Hippocampal formation (tissue), 2 donors: ENCODE measurements at places on chromosomes 1 and 21.

GRCh38 chr1:217875229-217875628 is 244.1 kb downstream of the SPATA17 start:
- DNase-seq, result no peak

DNA sequence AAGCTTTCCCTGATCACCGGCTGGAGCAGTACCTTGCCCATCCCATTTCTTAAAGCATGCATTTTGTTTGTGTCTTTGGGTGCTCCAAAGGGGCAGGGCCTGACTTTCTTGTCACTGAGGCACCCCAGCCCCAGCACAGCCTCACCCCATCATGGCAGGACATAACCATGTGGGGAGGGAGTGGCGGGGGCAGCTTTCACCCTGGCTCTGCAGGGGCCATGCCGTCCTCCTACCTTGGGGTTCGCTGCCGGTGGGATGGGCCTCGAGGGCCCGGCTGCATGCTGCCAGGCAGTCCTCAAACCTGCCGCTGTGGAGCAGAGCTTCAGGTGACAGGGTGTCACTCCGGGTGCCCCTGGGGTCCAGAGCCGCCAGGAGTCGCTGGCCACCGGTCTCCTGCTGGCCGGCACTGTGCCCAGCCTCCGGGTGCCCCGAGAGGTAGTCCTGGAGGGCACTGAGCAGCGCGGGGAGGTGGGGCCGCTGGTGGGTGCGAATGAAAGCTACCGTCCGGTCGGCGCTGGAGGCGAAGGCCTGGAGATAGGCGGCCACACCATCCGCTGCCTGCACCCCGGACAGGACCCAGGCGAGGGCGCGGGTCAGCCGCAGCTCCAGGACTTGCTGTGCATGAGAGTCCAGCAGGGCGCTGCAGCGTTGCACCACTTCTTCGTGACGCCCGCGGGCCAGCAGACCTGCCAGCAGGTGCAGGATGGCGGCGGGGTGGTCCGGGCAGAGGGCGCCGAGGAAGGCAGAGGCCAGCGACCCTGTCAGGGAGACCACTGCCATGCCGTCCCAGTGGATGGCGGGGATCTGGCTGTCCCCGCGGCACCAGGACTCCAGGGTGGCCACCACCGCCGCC is 1.5 kb downstream of the TTC34 start:
- no peak for DNase-seq

DNA sequence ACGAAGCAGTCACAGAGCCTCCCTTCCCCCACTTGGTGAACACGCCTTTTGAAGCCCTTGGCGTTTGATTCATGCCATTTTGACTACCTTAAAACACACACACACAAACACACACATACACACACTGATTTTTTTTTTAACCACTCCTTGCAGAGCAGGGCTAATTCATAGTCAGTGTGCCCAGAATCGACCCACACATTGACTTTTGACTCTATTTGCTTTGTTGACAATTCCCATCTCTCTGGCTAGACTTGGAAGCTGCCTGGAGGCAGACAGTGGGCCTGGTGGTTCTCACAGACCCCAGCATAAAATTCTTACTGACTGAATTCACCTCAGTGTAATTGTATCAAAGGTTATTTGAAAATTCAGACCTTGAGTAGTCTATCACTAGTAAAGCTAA is 30.3 kb downstream of the CAPN8 start:
- no peak for DNase-seq

DNA sequence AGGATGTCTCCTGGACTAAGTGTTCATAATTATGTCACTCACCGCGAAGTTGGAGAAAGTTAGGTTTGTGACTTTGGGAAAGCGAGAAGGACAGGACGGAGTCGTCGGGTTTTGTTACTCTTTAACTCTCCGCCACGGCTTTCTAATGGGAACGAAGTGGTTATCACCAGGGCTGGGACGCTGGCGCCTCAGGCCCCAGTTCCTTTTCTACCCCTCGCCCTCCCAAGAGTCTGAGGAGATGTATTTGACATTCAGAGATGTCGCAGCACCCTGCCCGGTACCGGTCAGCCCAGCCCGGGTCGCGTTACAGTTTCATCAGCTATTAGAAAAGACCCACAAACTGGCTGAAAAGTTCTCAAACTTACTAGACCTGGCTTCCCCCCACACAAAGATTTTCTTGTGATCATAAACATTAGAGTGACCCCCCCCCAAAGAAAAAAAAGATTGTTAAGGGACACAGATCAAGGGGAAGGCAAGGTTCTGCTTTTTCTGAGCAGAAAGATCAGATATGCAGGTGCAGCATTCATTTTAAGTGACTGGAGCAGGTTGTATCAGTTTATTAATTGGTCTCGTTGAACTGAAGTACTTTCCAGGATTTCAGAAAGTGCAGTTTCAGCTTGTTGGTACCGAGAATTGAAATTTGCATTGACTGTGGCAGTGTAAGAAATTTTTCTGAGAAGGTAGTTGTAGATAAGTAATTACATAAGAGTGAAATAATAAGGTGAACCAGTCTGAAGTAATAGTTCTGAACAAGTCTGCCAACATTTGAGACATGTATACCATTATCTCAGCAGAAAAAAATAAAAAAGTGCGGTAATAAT is 859 bp upstream of the ZBTB18 start:
- no peak for DNase-seq

GRCh38 chr1:238223076-238223640 is 332.4 kb upstream of the ZP4 start:
- DNase-seq, result no peak

DNA sequence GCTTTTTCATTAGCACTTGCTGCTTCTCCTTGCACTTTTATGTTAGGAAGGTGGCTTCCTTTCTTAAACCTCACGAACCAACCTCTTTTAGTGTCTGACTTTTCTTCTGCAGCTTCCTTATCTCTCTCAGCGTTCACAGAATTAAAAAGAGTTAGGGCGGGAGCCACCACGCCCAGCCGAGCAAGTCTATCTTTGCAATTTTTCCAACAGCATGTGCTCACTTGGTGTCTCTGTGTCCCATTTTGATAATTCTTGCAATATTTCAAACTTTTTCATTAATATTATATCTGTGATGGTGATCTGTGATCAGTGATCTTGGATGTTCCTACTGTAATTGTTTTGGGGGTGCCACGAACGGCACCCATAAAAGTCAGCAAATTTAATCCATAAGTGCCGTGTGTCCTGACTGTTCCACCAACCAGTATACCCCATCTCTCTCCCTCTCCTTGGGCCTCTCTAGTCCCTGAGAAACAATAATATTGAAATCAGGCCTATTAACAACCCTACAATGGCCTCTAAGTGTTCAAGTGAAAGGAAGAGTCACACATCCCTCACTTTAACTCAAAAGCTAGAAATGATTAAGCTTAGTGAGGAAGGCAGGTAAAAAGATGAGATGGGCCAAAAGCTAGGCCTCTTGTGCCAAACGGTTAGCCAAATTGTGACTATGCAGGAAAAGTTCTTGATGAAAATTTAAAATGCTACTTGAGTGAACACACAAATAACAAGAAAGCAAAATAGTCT is 15.9 kb upstream of the ITPKB start:
- DNase-seq, result no peak

DNA sequence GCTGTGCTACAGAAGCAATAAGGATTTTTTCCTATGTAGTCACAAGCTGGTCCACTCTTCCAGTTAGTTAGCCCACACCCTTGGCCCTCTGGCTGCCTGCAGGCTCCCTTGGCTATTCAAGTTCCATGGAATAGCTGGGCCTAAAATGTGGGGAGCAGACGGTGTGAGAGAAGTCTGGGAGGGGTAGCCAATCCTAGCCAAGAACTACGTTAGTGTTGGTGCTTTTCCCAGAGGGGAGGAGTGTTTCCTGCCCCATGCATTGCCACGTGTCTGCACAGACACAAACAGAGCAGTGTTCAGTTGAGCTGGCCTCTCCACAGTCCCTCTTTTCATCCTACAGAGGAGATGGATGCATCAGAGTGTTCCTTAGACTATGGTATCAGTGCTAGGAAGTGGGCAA is 59.0 kb upstream of the IPO9 start:
- DNase-seq, result peak; percentile 98

- no peak for DNase-seq
Observed at GRCh38 chr1:190124068-190124467, 353.6 kb downstream of the BRINP3 start.

DNA sequence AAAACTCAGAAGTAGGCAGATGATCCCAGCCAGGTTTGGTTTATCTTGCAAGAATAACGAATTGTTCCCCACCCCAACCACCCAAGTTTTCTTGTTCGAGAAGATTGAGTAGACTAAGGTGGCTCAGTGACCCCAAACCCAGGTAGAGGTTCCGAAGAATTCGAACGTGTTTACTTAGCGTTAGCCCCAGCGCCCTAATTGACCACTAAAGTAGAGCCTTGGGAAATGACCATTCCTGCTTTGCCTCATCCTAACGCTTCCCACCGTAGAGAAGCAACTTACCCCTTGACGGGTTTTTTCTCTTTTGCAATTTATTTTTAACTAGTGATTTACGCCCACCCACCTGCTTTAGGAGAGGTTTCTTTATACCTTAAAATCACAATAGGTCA is 870 bp downstream of the FBXO28 start:
- peak; percentile 7 for DNase-seq

DNA sequence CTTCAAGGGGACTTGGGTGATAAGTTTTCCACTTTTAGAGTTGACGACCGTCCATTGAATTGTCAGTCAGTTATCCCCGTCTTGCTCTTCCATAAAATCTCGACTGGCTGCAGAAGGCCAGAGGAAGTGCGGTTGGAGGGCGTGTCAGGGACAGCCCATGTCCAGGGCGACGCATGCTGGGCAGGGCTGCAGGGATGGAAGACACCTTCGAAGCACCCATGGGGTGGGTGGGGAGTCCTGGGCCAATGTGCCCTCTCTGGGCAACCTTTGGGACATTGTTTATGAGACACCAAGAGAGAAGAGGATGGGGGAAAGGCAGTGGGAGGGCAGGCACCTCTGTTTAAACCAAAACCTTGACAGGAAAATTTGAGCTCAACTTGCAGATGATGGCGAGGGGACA is 38.6 kb upstream of the EDN2 start:
- DNase-seq, result no peak

GRCh38 chr1:111895017-111895416 is 94.5 kb downstream of the KCND3 start:
- no peak for DNase-seq

- no peak for DNase-seq
Observed at GRCh38 chr1:242811092-242811840, 286.8 kb upstream of the PLD5 start.

DNA sequence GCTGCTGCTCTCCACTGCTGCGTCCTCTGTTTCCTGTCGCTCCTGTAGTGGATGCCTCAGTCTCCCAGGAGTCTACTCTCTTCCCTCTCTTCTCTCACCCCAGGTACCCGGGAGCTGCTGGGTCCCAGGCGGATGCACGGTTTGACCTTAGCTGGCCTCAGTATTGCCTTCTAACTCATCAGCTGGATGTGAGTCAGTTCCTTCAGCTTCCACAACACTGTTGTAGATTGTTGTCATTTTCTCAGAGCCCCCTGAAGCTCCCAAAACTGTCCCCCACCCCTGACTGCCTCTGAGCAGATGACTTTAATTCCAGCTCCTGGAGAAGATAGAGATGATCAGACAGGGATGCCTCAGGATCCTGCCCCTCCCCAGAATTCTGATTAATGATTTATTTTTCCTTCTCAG is 7.2 kb downstream of the CNIH3 start:
- no peak for DNase-seq

DNA sequence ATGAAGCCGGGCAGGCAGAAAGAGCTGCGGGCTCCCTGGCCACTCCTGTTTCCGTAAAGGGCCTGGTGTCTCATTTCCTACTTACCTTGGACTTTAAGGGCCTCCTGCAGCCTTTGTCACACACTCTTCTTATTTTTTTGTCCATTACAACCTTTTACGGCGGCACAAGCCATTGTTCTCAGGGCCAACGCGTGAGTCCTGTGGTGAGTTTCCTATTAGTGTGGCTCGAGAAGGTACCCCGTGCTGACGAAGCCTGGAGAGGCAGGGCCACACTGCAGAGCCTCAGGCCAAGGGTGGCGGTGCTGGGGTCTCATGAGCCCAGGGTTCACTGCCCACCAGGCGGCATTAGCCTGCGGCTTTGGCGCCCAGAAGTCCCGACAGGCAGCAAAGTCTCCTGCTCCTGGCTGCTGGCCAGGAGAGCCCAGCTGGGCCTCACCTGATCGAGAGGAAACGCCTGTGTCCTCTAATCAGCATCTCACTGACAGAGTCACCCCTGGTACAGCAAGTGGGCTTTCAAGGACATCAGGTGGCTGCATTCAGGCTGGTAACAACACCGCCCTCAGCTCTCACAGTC is 62.0 kb downstream of the SIK1 start:
- DNase-seq, result no peak

- no peak for DNase-seq
Observed at GRCh38 chr1:113210248-113210647, 137.2 kb downstream of the LRIG2 start.

DNA sequence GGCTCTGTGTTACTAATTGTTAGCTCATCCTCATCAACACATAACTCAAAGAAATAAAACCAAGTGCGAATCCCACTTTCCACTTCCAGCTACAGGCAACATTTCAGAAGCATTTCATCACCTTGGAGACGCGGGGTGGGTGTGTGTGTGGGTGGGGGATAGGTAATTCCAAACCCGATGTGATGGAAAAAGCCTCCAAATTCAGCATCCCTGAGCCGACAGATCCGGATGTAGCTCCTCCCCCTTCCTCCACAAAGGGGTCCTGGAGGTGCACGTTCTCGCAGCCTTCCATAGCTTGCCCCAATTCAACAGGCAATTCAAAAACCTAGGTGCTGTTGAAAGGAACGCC is 486 bp downstream of the HSPA13 start:
- DNase-seq, result no peak
